Activated gamma-delta T cell treated with Interleukin-2 at 50 U/mL for 16 hours (primary cell): ENCODE measurements at places on chromosomes 3 and 15.

GRCh38 chr3:14077310-14077709 lies 47.4 kb downstream of the CHCHD4 start:
- no peak for DNase-seq

DNA sequence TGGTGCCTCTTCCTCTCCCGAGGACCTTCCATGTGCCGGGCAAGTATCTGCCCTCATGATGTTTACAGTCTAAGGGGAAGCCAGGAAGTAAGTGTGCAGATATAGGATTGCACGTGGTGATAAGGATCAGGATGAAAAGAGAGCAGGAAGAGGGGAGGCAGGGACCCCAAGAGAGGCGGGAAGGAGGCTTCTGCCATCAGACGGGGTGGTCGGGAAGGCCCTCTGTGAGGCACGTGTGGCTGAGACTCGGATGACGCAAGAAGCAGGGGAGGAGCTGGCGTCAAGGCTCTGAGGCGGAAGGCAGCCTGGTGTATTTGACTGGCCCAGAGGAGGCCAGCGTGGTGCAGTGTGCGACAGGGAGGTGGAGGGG lies 762 bp upstream of the IQSEC1 start:
- DNase-seq, result no peak

DNA sequence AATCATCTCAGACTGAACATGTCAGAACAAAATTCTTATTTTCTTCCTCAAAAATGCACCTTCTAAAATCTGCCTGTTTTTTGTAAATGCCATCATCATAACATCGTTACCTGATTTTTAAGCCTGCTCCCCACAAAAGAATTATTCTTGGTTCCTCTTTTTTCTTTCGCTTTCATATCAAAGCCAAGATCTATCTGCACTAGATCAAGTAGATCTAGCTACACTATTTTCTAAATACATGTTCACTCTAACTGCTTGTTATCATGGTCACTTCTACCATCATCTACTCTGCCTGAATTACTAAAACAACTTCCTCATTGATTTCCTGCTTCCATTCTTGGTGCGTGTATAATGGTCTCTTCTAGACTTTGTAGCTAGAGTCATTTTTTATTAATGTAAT lies 217.7 kb downstream of the ARPP21 start:
- no peak for DNase-seq

- peak; percentile 28 for DNase-seq
These were observed 1.0 kb downstream of the PAK2 start for GRCh38 chr3:196740481-196741248.

GRCh38 chr15:89817701-89818280 lies 3.1 kb upstream of the ANPEP start:
- DNase-seq, result no peak

- peak; percentile 47 for DNase-seq
These were observed 117.4 kb upstream of the ZBED2 start for GRCh38 chr3:111712294-111713167.

DNA sequence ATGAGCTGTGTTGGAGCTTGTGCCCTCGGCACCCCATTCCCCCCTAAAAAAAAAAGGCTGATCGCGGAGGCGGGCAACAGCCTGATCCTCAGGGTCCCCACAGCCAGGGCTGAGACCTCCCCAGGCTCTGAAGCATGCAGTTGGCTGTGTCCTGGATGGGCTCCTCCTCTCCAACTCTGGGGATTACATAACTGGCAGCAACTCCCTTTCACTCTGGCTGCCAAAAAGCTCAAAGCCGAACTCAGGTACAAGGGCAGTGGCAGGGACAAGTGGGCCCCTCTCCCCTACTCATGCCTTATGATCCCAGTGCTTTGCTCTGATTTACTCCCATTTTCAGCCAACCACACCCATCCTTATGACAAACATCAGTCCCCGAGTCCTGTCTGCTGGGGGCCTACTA lies 18.3 kb downstream of the TPRA1 start:
- DNase-seq, result no peak
